ENCODE measurements at places on chromosomes 6 and 20. TPM values are rescaled to one million over a fixed set of nuclear protein-coding genes. Genes with fewer than 3 reads are reported as not detected.

DNA sequence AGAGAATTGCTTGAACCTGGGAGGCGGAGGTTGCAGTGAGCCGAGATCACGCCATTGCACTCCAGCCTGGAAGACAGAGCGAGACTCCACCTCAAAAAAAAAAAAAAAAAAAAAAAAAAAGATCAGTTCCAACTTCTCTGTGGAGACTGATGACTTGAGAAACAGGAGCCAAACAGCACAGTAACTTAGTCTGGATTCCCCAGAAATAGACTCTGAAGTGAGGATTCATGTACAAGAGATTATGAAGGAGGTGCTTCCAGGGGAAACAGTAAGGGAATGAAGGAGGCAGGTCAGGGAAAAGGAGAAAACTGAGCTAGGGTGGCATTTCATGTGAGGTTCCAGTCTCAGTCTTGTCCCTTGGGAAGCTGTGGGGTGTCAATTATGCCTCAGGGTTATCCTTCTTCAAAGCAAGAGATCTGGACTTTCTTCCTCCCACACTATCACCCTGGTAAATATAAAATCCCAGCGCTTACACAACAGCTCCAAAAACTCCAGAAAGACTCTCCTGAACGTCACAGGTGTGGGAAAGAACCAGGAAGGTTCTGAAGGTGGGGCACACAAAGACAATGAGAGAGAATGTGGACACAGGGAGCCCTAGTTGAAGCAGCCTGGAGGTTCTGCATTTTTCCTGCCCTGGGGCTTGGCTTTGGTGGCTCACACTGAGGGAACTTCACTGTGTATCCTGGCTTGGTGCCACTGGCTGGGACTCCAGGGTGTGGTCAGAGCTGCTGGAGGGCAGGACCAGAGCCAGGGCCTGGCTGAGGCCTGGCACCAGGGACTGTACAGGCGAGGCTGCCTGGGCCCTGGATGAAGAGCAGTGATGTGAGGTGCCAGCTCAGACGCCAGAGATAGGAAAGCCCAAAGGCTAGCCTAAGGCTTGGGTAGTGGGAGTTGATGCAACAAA, 46.8 kb downstream of the PCNA start:
- DNase-seq, result no peak

DNA sequence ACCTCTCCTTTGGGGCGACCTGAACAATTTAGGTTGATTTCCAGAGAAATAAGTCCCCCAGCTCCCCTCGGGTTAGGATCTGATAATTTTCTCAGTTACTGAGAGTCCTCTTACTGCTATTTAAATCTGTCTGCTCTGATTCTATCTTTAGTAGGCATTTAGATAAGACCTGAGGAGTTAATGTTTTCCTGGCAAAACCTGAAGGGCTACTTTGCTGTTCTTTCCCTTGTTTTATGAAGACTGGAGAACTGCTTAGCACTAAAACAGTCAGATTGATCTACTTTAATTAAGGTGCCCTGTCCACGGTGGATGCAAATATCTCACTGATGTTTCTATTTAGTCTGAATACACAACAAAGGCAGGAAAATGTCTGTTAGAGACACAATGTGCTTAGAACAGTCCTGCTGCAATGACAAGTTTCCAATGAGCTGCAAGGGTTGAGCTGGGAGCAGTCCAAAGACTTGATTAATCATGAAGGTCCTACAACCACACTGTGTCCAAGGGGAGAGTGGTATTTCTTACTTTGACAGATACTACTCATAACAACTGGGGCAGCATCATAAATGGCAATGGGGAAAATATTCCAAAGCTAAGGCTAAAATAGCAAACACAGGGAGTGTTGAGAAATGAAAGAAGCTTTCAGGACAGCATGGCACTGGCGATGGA, 15.7 kb downstream of the ADTRP start:
- DNase-seq, result no peak

DNA sequence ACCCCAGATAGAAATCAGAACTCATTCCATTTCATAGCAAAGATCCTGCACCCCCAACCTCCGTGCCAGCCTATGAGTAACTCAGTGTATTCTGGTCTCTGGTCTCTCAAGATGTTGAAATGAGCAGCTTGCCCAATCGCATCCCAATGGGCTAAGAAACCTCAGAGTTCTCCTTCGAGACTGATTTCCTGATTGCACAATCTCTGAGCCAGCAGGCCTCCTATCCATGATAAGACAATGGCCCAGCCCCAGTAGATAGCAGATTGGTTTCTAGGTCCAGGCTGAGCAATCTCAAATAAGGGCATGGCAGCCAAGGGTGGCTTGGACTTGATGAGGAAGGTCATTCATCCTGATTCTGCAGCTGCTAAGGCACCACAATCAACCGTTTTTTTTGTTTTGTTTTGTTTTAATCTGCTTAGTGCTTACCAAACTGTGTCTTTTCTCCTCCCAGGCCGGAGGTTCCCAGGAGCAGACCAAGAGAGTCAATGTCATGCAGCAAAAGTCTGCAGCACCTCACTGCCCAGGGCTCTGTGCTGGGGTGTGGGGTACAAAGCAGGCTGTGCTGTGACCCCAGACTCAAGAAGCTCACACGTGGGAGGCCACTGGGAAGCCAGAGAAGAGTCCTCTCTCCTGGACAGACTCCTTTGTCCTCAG, 125.1 kb upstream of the NXT1 start:
- DNase-seq, result no peak

- DNase-seq, result no peak
Measured at GRCh38 chr6:37190159-37190535, 20.2 kb downstream of the PIM1 start.

DNA sequence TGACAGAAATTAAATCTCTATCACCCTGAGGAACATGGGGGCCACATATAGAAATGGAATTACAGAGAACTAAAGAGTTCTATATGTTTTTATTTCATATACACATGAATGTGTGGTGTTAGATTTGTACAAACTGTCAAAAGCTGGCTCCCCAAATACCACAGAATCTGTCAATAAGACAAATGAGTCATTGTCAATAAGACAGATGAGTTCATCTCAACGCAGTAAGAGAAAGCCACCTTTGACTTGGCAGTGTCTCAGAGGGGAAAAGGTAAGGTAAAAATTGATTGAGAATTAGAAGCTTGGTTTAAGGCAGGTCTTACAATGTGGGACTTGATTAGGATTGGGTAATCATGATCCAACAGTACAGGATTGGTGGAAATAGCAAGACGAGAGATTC, 124.2 kb upstream of the GPR6 start:
- DNase-seq, result no peak

DNA sequence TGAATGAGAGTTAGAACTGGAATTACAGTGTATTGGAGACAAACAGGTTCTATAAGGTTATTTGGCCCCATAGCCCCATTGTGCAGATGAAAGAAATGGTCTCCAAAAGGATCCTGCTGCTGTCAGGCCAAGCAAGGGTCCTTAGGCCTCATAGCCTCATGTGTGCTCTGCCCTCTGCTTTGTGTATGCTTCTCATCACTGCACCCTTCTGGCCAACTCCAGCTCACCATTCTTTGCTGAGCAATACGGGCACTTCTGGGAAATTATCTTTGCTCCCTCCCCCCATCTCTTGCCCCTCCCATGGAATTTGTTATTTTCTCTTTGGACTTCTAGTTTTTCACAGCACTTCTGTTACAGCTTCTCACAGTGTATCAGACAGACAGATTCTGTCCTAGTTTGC, 298.8 kb downstream of the FOXA2 start:
- DNase-seq, result no peak

- DNase-seq, result no peak
Measured at GRCh38 chr6:92723390-92723931, 695.9 kb downstream of the EPHA7 start.

FERMT1 gene
- not detected for total RNA-seq

CNBD2 gene
- 10.2 TPM for total RNA-seq
